Spinal cord (tissue), 10 donors: ENCODE measurements at places on chromosomes 6 and 20.

DNA sequence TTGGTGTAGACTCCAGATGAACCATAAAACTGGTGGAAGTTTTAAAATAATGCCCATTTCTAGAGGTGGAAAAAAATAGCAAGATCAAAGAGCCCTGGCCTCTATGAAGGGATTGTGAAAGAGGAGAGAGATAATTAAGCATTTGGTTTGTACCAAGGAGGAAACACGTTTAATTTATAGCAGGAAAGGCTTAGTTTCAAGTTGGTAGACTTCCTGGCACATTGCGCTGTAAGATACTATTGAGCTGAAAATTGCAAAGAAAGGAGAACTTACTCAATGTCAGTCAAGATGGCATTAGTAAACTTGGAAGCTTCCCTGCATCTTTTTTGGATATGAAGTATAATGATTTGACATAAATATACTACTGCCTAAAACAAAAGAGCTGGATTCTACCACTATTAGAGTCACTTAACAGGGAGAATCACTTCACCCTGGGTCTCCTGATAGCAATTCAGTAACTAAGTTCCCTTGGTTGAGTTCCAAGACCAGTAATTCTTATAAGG is 24.4 kb downstream of the MARCKS start:
- DNase-seq = no peak

DNA sequence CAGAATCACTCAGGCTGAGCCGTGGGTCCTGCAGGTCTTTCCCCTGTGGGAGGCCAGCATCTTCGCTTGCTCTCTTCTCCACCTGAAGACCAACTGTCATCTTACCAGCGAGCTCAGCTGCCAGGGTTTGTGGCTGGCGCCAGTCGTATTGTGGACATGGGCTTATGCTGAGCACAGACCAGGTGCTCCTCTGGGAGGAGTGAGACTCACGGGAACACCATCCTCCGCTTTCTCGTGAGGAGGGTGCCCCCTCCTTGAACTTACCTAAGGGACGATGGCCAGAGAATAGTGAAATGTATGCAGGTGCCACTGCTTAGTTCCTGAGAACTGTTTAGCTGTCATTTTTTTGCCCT is 17.1 kb downstream of the WRNIP1 start:
- no peak for DNase-seq

GRCh38 chr6:16570221-16570553 is 191.1 kb downstream of the ATXN1 start:
- DNase-seq = no peak

GRCh38 chr6:112372226-112372806 is 25.2 kb downstream of the RFPL4B start:
- DNase-seq = no peak

- no peak for DNase-seq
Observed at GRCh38 chr20:46324379-46324778, 16.1 kb upstream of the CDH22 start.

- no peak for DNase-seq
Observed at GRCh38 chr6:22637782-22638181, 68.4 kb downstream of the HDGFL1 start.

- DNase-seq = no peak
Observed at GRCh38 chr20:51327251-51327841, 215.2 kb downstream of the NFATC2 start.

GRCh38 chr6:39882531-39882899 is 51.7 kb downstream of the MOCS1 start:
- DNase-seq = peak; percentile 20
